ENCODE measurements at places on chromosomes 7 and 10. TPM values are rescaled to one million over a fixed set of nuclear protein-coding genes. Genes with fewer than 3 reads are reported as not detected.

Gene CALD1
- 2,057 TPM for total RNA-seq

DNA sequence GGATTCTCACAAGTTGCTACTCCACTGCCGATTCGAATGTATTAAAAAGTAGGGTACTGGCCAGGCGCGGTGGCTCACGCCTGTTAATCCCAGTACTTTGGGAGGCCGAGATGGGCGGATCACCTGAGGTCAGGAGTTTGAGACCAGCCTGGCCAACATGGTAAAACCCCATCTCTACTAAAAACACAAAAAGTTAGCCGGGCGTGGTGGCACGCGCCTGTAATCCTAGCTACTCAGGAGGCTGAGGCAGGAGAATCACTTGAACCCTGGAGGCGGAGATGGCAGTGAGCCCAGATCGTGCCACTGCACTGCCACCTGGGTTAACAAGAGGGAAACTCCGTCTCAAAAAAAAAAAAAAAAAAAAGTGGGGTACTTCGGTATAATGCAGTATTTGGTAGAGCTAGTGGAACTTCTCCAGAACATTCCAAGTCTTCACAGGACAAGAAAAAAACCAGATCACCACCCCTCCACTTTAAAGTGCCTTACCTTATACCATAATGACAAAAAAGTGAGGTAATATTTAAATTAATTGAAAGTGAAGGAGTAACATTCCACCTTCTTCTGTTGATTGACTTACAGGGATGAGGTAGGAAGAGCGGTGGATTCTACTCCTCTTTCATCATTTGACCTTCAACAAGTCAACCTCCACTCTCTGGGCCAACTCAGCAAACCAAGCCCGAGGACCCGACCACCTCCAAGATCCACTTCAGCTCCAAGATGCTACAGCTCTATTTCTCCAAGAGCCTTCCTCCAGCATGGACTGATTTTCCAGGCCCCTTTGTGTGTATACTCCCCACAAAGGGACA lies 2.0 kb downstream of the BAZ1B start:
- peak overlapping the region; percentile 96 for H3K27ac ChIP-seq
- H3K4me3 ChIP-seq, result peak overlapping the region; percentile 84
- DNase-seq, result no peak
- H3K36me3 ChIP-seq, result no peaks in the 10 kb centered on the region
- peaks cover 68% of the 10 kb centered on the region for H3K4me1 ChIP-seq
- H3K27me3 ChIP-seq, result no peaks in the 10 kb centered on the region

- no peaks in the 10 kb centered on the region for H3K4me1 ChIP-seq
- H3K36me3 ChIP-seq, result peaks cover 6% of the 10 kb centered on the region
- H3K4me3 ChIP-seq, result no peak overlapping the region
- no peak overlapping the region for H3K27ac ChIP-seq
- H3K27me3 ChIP-seq, result no peaks in the 10 kb centered on the region
- peak; percentile 47 for DNase-seq
Measured at GRCh38 chr10:133476641-133476990, 22.9 kb downstream of the SCART1 start.

Gene FRG2B
- not detected for total RNA-seq

GRCh38 chr10:127320176-127320575 lies 123.8 kb upstream of the INSYN2A start:
- H3K27me3 ChIP-seq, result no peaks in the 10 kb centered on the region
- H3K27ac ChIP-seq, result no peak overlapping the region
- H3K4me1 ChIP-seq, result no peaks in the 10 kb centered on the region
- H3K4me3 ChIP-seq, result no peak overlapping the region

- no peak overlapping the region for H3K27ac ChIP-seq
- H3K36me3 ChIP-seq, result no peaks in the 10 kb centered on the region
- H3K27me3 ChIP-seq, result no peaks in the 10 kb centered on the region
- H3K4me1 ChIP-seq, result peaks cover 8% of the 10 kb centered on the region
Measured at GRCh38 chr7:38679419-38679818, 48.2 kb upstream of the AMPH start.

- H3K27ac ChIP-seq, result no peak overlapping the region
- peaks cover 28% of the 10 kb centered on the region for H3K4me1 ChIP-seq
- no peak for DNase-seq
- no peaks in the 10 kb centered on the region for H3K27me3 ChIP-seq
Measured at GRCh38 chr7:71186535-71187057, 54.7 kb downstream of the GALNT17 start.

DNA sequence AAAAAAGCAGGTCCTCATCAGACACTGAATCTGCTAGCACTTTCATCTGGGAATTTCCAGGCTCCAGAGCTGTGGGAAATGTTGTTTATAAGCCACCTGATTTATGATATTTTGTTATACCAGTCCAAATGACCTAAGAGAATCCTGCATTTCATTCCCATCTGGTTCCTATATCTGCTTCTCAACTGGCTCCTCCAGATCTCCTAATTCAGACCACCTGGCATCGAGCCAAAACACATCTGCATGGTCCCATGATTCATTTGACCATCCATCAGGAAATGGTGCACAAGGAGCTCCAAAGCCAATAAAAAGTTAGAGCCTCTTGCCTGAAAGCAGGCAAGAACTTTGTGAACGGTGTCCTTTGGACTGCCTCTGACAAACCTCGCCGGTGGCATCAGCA lies 108.9 kb downstream of the IPMK start:
- H3K27ac ChIP-seq, result no peak overlapping the region
- no peak for DNase-seq
- no peaks in the 10 kb centered on the region for H3K4me1 ChIP-seq
- no peaks in the 10 kb centered on the region for H3K27me3 ChIP-seq
- H3K36me3 ChIP-seq, result no peaks in the 10 kb centered on the region
